ENCODE measurements at places on chromosomes 5 and 9.

DNA sequence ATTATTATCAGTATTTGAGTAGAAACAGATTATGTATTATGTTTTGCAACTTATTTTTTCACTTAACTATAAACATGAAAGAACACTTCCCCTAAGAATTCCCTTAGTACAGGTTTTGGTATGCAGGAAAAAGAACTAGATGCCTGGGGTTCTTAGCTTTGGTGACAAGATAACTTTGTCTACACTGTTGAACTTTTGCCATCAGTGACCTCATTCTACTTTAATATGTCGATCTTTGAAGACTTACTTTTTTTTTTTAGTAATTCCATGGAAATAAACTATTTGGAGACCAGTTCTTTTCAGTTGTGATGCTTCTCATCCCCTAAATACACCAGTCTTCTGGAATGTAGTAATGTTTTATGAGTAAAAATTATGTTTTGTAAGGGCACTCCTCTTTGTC, 34.3 kb downstream of the ZNF462 start:
- DNase-seq: no peak

DNA sequence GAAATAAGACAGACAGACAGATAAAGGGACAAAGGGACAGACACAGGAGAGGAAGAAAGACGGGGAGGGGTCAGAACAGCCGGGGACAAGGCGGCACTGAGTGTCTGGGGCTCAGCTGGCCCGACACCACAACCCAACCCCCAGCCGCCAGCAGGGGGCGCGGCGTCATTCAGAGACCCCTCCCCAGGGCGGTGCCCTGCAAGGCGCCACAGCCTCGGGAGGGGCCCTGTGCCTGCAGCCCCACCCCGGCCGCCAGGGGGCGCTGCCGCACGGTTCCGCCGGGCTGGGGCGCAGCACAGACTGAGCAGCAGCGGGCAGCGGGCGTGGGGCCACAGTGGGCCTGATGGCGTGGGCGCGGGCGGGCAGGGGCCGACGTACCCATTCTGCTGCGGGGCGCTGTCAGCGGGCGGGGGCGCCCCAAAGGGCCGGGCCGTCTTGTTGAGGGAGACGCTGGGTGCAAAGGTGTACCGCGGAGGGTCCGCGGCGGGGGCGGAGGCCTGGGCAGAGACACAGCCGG, 5.9 kb downstream of the PDLIM7 start:
- DNase-seq: peak; percentile 76

DNA sequence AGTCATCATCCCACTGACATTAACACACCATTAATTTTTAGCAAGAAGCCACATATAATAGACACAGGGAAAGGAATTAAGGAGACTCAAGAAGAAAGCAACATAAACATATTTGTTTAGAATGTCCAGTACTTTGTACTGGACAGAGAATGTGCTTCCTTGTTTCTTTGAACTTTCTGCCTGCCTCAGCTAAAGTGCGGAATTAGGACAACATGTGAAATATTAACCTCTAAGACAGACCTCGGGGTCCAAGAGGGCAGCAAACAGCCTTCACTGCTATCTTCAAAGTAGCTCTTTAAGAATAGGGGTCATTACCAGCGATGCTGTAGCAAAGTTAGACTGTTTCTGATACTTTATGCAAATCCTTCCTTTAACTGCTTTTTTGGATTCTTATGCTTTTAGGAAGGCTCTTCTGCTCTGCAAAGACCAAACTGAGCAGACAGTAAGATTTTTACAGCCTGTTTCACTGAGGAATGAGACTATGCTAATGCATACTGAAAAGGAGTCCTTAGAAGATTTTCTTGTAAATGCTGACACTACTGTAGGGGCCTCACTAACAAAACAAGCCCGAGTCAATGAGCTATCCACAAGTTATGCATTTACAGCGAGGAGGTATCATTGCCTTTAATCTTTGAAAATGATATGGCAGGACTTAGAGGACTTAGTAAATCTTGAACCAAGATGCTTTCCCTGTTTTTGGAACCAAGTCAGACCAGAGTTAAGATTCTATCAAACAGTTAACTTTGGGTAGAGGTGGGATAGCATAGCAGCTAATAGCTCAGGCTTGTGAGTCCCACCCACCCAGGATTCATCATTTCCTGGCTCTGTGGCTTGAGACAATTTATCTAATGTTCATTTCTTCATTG, 23.8 kb downstream of the DAB2 start:
- DNase-seq: no peak

DNA sequence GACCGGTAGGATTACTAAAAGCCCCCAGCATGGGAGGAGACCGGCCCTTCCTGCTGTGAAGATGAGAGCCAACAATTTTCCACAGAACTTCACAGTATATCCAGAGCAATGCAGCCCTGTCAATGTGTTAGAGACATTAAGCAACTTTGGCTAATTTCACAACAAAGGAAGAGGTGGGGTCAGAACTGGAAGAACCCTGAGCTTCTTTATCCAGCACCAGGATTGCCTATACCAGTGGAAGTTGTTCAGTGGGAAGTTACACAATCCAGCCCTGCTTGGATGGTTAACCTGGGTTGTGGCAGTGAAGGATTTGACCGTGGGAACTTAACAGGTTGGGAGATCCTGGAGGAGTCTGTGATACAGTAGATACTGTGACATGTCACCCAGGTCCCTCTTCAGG, 197.0 kb downstream of the FBN2 start:
- no peak for DNase-seq

GRCh38 chr9:107868186-107868585, 378.6 kb upstream of the KLF4 start:
- DNase-seq: no peak
